NCI-H1930 (cell line): ENCODE measurements at places on chromosomes 3 and 15.

GRCh38 chr3:184636741-184637316 is 75.0 kb downstream of the MAGEF1 start:
- DNase-seq, result no peak

- no peak for DNase-seq
Observed at GRCh38 chr3:185866555-185866954, 41.7 kb upstream of the IGF2BP2 start.

DNA sequence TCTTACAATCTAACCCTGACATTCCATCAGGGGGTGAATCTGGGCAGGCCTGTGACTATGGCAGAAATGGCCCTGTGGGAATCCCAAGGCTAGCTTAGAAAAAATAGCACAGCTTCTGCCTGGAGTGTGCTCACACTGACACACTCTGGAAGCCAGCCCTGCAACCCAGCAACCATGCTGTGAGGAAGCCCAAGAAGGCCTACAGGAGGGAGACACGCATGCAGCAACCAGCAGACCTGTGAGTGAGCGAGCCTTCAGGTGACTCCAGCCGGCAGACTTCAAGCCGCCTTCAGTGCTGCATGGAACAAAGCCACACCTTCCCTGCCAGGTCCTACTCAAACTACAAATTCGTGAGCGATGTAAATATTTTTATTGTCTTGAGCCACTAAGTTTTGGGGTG is 26.1 kb downstream of the RAB6B start:
- no peak for DNase-seq

DNA sequence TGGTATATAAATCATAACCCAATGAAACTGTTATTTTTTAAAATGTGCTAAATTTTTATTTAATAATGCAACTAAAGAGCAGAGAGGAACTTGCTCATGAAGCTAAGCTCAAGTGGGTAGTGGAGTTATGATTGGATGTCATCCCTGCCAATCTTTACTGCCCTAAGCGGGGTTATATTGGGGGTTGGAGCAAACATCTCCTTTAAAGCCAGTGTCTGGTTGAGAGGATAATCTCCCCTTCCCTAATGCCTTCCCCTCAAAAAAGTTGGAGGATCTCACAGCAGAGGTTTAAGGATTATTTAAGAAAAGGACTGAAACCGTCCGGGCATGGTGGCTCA is 32.1 kb upstream of the CLASP2 start:
- DNase-seq, result no peak

DNA sequence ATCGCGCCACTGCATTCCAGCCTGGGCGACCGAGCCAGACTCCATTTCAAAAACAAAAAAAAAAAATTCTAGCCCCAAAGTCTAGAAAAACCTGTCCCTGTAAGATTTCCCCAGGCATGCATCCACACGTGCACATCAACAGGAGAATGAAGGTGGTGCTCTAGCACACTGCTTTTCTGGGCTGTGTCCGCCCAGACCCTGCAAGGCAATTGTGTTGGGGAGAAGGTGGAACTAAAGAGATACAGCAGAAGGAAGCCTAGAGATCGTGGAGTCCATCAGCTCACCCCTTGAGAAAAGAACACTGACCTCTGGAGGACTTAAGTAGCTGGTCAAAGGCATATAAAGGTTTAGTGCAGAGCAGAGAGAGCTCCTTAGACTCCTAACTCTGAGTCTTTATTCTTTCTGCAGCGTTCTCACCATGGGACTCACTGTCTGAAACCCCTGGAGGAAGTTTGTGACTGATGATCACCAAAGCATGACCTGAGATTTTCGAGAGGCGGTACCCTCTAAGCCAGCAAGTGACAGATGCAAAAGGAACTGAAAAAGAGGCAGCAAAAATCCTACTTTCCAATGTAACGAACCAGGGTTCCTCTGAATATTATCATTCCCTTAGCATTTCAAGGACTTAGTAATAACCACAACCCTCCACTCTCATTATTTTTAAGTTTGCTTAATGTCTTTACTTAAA is 179.8 kb downstream of the MEX3B start:
- DNase-seq, result no peak

DNA sequence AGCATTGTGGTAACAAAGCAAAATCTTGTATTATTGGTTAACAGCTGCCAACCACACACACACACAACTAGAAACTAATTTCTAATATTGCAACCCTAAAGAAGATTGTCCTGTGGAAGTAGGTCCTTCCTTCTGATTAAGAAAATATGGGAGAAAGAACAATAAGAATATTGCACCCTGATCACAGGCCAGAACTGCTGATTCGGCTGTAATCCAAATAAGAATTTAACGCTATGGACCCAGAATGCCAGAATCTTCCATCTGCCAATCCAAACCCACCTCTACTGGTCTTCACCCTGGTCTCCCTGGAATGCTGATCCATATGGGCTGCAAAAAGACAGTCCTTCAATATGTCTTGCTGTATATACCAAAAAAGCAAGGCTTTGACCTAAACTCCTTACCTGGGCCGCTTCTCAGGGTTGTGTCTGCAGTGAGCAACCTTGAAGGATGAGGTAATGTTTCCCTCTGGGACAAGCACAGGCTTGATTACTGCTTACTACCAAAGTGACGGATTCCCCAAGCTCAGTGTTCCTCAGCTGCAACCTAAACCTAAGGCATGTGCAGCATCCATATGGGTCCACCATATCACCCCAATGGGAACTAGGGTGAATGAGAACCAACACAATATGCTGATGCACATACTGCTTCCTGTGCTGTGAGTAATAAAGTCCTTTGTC is 8.0 kb downstream of the CCDC14 start:
- no peak for DNase-seq

GRCh38 chr15:73024168-73024567 is 28.1 kb upstream of the NEO1 start:
- no peak for DNase-seq

DNA sequence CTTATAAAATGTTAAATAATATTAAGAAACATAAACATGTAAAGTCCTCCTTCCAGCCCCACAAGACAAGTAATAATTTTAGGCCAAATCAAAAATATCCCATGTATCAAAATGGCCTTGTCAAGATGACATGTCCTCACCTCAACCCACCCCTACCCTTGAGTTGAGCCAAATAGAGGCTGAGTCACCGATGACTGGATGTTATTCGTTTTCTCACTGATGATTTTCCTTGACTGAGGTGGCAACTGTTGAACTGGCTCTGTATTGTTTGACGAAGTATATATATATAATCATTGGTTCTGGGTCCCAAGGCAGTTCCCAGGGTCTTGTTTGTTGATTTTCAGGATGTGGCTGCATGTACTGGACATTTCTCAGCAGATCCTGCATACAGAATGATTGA is 75.3 kb downstream of the TMEM108 start:
- no peak for DNase-seq

GRCh38 chr3:171142985-171143384 is 116.5 kb upstream of the SLC2A2 start:
- DNase-seq, result no peak

GRCh38 chr3:177894081-177894728 is 642.0 kb upstream of the KCNMB2 start:
- DNase-seq, result no peak
